AG04449 (cell line): ENCODE measurements at places on chromosomes 4 and X.

- no peak for DNase-seq
Measured at GRCh38 chr4:130659320-130659719, 1563.4 kb downstream of the C4orf33 start.

DNA sequence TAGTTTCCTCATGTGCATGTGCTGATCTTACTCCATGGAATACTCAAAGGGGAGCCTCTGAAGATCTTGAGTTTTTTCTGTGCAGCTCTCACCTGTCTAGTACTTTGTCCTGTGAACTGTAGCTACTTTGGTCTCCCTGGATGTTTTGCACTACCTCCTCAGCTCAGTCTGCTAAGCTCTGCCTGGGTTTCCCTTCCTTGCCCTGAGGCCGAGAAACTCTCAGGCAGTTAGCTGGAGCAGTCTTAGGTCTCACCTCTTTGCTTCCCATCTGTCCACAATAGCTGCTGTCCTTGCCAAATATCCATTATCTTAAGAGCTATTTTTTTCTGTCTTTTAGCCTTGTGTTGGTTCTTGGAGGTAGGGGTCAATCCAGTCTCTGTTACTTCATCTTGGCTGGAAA is 11.6 kb downstream of the THAP6 start:
- no peak for DNase-seq

GRCh38 chr4:101806914-101807313 is 16.4 kb downstream of the BANK1 start:
- DNase-seq: no peak

DNA sequence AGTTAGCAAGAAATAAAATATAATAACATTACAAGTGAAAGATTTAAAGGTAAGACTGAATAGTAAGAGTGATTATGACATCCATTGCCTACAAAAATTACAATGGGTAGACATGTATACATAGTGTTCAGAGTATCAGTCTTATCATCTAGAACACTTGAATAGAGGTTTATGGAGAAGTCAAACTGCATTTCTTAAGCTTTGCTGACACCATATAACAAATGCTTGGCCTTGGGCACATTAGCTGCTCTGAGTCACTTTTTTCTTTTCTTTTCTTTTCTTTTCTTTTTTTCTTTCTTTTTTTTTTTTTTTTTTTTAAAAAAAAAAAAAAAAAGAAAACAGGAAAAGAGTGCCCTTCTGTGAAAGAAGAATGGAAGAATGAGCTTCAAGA is 220.0 kb downstream of the SPCS3 start:
- no peak for DNase-seq

GRCh38 chrX:112672788-112673560 is 6.8 kb downstream of the LHFPL1 start:
- DNase-seq: no peak

- no peak for DNase-seq
Measured at GRCh38 chr4:39169426-39169825, 12.9 kb upstream of the WDR19 start.

DNA sequence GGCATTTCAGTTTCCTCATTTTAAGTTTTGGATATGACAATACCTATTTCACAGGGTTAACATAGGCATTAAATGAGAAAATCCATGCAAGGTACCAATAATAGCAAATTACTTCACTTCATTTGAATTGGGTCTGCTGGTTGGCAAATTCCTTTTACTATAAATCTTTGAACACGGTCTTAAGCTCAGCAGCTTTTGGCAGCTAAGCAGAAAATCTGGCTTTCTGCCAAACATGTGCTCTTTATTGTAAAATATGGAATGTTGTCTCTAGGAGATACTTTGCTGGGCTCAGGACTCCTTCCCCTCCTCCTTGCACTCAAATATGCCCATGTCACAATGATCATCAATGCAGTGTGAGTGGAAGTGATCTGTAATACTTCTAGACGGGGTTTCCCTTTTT is 16.8 kb upstream of the DMP1 start:
- DNase-seq: no peak

DNA sequence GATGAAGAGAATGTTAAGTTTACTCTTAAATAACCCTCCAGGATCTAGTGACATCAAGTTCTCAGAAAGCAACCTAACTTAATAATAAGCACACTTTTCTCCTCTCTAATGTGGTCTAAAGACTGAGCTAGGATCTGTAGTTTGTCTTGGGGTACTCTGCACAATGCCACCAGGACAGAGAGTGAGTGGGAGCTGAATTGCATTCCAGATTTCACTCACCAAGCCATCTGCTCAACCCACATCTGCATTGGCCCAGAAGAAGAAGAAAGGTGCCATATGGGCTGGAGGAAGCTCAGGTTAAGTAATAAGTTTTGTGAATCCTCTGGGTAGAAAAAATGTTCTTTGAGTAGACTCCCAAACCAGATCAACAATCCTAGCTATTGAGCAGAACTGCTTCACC is 384.6 kb downstream of the PPP3CA start:
- no peak for DNase-seq

DNA sequence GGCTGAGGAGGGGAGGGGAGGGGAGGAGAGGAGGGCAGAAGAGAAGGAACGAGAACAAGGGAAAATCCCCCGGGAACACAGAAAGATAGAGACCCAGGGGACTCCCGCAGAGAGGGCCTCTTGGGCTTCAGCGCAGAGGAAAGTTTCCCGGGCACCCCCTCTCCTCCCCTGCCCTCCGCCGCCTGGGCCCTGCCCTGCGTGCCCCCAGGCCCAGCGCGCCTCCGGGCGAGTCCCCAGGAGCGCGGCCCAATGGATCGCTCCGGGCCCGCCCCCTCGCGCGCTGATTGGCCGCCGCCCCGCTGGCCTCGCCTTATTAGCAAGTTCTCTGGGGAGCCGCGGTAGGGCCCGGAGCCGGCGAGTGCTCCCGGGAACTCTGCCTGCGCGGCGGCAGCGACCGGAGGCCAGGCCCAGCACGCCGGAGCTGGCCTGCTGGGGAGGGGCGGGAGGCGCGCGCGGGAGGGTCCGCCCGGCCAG is at the start of gene MSX1:
Gene MSX1 (plus strand): TSS at position 341 of the 474 bp plus-strand sequence. CDS start 235 bp downstream, outside the sequence.
- no peak for DNase-seq

DNA sequence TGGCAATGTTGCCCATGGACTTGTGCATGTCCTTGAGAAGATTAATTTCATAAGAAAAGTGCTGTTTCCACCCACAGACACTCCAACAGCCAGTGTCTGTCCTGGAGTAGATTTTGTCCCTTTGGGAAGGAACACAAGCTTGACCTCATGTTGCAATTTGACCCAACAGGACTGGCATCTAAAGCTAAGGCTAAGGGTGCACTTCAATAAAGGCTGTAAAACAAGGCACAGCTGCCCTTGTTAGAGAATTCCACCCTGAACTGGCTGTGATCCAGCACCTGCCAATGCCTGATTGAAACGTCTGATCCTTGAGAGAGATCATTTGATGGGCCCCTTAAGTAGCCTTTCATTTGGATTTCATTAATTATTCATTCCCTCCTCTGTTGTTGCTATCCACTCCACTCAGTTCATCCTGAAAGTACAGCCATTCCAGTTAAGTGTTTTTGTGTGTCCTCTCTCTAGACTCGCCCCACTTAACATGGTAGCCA is 56.2 kb downstream of the CD99L2 start:
- DNase-seq: no peak

- DNase-seq: no peak
Measured at GRCh38 chr4:6233929-6234328, 33.6 kb upstream of the JAKMIP1 start.

DNA sequence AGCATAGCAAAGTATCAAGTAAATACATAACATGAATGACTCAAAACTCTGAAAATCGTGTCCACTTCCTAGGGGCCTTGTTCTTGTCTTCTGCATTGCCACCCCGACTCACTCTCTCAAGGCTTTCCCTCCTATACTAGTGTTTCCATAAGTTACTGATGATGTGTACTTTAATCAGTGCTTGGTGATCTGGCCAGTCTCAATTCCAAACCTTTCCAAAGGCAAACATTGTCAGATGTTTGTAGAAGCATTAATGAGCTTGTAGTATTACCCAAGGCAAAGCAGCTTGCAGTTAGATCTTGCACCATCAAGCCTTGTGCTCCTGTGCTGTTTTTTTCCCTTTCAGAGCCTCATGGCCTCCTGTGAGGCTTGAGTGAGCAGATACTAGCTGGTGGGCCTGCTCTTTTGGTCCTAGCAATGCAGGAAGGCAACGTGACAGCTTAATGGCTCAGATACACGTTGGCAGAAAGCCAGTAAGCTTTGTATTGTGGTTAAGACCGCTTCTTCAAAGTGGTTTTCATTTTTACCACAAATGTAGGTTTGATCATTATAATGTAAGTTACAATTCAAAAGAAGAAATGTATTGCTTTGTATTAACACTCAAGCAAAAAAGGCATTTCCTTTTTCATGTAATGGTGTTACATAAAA is 51.8 kb downstream of the RBPJ start:
- DNase-seq: peak; percentile 28

GRCh38 chr4:336099-336892 is 1.3 kb upstream of the ZNF141 start:
- DNase-seq: no peak

DNA sequence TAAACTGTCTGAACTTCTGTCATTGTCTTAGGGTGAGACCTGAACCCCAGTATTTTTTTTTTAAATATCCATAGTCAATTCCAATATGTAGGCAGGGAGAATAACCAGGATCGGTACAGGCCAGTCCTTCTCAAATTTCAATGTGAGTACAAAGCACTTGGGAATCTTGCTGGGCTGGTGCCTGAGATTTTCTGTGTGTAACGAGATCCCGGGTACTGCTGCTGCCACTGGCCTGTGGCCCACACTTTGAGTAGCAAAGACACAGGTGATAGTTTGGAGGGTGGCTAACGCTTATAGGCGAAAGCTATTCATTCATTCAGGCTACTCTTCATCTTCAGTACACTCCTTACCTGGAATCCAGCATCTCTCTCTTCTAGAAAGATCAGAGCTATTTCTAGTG is 923.6 kb upstream of the TENM3 start:
- no peak for DNase-seq

DNA sequence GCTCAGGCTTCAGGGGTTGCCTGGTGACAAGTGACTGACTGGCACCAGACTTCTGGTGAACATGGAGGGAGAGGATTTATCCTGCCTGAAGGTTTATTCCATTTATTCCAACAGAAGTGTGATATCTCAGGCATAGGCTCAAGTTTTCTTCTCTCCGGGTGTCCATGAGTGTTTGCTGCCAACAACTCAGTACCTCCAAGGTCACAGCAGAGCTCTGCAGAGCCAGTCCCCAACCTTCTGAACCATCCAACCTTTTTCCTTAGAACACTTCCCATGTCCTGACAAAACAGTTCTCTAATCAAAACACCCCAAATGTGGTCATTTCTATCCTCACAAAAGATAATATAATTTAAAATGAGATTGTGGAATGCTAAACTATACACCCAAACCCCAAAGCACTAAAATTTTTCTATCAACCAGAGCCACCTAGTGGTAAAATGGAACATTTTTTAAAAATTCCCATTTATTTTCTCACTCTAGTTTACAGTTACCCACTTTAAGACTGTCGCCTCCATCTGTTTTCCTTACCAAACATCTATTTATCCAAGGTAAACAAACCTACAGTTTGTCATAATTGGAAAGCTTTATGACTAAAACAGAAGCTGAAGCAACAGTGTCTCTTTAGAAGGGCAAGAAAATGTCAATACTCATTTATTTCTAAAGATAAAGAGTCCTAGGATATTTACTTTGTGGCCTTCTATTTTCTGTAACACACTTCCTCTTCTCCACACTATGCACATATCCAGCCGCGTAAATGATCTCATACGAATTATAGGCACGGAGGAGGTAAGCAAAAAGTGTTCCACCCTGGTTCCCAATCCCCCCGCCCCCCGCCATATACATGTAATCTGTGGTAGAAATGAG is 39.5 kb downstream of the TMEM154 start:
- no peak for DNase-seq

GRCh38 chr4:22091352-22091717 is 142.8 kb upstream of the KCNIP4 start:
- DNase-seq: no peak

DNA sequence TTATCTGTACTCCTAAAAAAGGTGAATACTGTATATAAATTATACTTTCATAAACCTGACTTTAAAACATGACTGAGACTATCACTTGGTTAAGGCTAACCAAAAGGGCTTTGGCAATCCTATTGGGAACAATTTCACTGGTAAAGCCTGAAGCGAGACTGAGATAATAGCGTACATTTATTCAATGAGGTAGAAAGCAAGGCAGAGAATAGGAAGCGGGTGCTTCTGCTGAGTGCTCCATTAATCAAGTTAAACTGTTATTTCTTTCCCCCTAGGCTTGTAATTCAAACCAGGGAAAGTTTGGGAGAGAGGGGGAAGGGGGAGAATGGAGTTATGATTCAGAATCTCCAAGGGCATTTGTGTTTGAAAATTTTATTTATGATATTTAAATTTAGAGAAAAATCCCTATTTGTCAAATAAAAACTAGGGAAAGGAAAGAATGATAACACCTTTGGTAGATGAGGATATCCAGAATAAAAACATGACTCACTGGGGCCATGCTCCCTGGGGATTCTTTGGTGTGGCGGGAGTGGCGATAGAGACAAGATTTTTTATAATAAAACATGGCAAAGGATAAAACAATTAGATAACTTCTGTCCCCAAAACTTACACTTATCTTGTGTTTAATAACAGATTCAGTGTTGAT is 34.6 kb upstream of the SORBS2 start:
- no peak for DNase-seq

DNA sequence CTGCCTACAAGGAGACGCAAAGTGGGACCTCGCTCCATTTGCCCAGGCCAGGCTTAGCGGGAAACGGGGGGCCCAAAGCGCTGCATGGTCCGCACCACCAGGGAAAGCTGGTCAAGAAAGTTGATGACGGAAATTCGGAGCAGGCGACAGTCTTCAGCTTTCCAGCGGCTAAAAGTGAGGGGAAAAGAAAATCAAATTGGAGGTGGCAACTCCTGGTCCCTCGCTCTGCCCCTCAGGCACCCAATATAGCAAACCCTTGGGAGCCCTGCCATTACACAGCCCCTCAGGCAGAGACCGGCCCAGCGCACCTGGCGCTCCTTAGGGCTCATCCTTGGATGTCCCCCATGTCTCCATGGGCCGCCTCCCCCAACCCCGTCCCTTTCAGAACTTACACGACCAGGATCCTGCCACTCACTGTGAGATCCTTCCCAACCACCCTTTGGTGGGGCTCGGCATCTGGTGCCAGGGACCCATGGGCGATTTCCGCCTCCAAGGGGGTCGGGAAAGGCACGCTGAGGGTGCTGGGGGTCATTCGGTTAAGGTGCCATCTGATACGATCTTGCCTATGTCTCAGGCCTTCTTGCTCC is 1.1 kb downstream of the LAGE3 start:
- DNase-seq: no peak

- DNase-seq: no peak
Measured at GRCh38 chrX:39736216-39737211, 361.2 kb downstream of the BCOR start.

GRCh38 chrX:92232182-92232581 is 453.0 kb downstream of the PCDH11X start:
- no peak for DNase-seq
